ENCODE measurements at places on chromosomes 6 and 20.

DNA sequence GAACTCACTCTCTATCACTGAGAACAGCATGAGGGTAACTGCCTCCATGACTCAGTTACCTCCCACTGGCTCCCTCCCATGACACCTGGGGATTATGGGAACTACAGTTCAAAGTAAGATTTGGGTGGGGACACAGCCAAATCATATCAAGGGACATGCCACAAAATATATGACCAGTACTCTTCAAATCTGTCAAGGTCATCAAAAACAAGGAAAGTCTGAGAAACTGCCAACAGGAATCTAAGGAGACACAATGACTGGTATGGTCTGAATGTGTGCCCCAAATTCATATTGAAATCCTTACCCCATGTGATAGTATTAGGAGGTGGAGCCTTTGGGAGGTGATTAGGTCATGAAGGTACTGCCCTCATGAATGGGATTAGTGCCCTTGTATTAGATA, 258.8 kb downstream of the TPBG start:
- no peak for DNase-seq

- DNase-seq: no peak
Measured at GRCh38 chr6:1542764-1543163, 67.0 kb upstream of the FOXC1 start.

- DNase-seq: no peak
Measured at GRCh38 chr6:155190677-155191076, 73.1 kb upstream of the CLDN20 start.

- no peak for DNase-seq
Measured at GRCh38 chr6:110357298-110357663, 868 bp downstream of the METTL24 start.

- no peak for DNase-seq
Measured at GRCh38 chr20:18650224-18650623, 62.4 kb downstream of the DTD1 start.

DNA sequence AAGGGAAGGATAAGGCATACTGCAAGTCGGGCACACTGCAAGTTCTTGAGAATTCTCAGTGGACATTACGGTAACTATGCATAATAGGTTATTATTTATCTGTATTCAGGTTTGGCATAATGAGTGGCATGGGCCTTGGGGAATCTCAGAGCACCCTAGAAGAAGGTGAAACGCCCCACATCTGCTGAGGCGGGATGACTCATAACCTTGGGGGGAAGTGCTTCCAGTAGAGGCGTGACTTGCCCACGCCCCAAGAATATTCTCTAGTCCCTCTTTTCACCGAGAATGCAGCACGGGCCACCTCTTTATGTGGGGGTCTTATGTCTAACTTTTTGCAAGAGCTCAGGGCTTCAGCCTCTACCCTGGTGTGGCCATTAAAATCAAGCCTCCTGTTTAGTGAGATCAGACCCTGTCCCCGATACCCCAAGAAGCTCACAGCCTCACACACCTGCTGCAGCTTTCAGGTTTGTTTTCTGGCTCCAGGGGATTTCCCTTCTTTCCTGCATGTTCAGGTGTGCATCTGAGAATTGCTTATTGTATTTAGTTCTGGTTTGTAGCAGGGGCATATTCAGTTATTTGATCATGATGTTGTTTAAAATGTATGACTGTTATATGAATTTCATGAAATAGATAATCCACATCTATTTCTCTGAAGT, 19.1 kb downstream of the ZFP64 start:
- DNase-seq: no peak

DNA sequence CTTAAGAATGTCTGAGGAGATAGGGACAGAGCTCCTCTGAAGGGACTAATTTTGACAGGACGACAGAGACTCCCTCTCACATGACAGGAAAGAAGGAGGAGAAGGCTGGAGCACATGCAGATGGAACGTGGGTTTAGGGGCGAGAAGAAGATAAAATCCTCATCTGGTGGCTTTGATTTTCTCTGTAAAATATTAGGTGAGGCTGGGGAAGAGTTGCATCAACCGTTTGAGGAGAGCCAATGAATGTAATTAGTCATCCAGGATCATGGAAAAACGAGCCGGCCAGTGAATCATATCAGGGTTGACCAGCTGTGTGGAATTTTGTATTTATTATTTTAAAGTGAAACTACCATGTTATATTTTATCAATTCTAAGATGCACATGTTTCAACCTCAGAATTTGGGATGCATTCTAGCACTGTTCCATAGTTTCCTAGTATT, 46.9 kb upstream of the ADGRF4 start:
- DNase-seq: no peak

- no peak for DNase-seq
Measured at GRCh38 chr6:76702187-76702586, 629.7 kb upstream of the IMPG1 start.

DNA sequence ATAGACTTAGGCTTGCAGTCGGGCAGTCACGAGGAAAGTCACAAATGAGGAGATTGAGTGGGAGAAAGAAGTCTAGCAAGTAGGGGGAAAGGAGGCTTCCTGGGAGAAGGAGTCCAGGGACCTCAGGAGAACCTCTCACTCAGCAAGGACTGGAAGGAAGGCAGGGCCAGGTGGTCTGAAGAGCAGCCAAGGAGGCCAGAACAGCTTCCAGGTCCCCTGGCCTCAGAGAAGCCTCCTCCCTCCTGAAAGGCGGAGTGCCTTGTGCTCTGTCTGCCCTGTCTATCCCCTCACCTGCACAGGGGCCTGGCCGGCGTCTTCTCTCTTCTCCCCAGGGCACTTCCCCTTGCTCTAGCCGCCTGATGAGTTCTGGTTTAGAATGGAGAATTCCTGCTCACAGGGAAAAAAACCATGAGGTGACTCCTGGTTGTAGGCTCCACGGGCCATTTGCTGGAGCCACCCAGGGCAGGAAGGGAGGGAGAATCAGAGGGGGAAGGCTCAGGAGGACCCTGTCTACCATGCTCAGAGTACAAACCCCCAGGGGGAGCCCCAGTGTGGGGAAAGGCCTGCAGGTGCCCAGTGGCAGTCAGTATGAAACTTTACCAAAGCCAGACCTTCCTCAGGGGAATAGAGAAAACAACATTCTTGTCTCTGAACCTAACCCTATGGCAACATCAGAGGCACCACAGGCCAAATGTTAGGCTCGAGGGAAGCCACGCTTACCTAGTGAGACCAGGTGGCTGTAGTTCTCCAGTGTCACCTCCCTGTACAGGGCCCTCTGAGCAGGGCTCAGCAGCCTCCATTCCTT, 11.2 kb downstream of the ZNF337 start:
- DNase-seq: no peak

DNA sequence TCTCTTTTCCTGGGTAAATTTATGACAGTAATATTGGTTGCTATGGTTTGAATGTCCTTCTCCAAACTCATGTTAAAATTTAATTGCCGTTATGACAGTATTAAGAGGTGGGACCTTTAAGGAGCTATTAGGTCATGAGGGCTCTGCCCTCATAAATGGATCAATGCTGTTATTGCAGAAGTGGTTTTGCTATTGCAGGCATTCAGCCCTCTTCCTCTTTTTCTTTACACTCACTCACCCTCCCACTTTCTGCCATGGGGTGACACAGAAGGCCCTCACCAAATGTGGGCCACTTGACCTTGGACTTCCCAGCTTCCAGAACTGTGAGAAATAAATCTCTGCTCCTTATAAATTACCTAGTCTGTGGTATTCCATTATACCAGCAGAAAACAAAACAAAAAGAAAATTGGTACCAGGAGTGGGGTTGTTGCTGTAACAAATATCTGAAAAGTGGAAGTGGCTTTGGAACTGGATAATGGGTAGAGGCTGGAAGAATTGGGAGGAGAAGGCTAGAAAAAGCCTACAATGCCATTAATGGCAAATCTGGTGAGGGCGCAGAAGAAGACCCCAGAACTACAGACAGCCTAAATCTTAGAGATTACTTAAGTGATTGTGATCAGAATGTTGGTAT, 24.8 kb upstream of the IGF2R start:
- no peak for DNase-seq

- peak; percentile 23 for DNase-seq
Measured at GRCh38 chr6:20952699-20953474, 418.6 kb downstream of the CDKAL1 start.

DNA sequence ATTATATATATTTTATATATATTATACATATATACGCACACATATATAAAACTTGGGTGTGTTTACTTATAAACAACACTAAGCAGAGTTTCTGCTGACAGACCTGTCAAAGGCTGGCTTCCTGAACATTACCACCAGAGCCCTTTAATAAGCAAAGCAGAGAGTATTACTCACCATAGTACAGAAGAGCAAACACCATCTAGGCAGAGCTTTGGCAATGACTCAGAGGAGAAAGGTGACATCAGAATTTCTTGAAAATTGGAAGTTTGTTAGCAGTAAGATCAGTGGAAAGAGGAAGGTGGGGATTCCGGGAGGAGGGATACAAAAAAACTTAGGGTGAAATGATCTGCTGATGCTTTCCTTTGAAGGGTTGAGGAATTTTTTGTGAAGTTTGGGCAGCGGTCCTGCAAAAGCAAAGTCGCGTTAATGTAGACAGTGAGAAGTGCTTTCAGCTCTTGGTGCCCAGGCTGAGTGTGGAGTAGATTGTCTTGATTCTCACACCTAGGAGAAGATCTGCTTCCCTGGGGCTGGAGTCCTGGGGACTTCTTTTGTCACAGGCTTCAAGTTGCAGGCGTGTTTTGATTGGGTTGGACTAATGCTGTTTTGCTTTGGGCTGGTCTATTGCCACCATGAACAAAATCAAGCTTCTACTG, 109.6 kb upstream of the BACH2 start:
- peak; percentile 12 for DNase-seq

GRCh38 chr6:12750416-12750815, 33.8 kb downstream of the PHACTR1 start:
- no peak for DNase-seq

GRCh38 chr6:56573624-56574023, 69.1 kb downstream of the DST start:
- DNase-seq: no peak

DNA sequence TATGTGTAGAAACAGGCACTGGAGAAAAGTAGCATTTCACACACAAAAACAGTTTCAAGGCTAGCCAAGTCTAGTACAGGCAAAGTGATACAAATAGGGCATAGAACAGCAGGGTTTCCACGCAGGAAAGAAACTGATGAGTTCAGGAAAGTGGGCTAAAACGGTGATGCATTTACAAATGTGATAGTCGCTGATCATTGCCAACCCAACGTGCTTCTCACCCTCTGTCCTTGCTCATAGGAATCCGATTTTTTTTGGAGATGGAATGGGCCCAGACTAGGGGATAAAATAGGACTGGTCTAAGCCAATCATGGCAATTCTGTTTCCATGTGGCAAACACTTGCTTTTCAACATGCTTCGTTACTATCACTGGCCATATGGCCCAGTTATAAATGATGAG, 536.6 kb downstream of the PRKN start:
- DNase-seq: no peak

DNA sequence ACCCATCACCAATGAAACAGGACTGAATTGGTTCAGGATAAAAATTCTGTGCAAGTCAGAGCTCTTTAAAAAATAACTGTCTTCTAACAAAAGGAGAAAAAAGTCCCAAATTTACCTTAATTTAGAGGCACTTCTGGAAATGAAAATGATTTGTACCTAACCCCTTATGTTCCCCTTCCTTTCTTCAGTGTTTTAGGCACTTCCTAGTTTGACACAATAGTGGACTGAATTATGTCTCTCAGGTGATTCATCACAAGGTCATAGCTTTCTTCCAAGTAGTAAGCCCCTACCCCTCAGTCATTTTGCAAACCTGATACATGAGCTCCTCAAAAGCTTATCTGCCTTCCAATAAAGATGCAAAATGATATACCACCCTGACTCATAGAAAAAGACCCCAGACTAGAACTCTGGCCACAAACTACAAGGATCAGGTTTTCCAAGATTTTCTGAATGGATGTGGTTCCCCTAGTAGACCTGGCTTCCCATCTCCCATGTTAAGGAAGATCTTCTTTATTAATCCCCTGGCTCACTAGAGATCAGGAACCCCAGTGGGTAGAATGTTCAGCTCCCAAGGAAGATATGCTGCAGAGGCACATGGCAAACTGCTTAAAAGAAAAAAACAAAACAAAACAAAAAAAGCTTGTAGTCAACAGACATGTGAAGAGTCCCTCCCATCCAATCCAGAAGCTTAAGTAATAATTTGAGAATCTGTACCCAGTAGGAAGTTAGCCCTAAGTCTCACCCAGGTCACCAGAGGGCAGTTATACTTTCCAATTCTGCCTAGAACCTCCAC, 3.6 kb downstream of the PPP1R10 start:
- DNase-seq: no peak

GRCh38 chr6:135568379-135568778, 70.8 kb upstream of the AHI1 start:
- DNase-seq: no peak

- DNase-seq: peak; percentile 44
Measured at GRCh38 chr6:89412071-89413005, at the start of gene RRAGD. Gene RRAGD, minus strand, starts transcription at chr6:89412273. Its CDS starts 280 bp downstream, at chr6:89411993.

- no peak for DNase-seq
Measured at GRCh38 chr6:29731281-29731680, 8.0 kb downstream of the HLA-F start.

Measured in NCI-H446 treated with DMSO at 0.1 percent for 48 hours (cell line).